ENCODE measurements at places on chromosomes 7 and 10.

DNA sequence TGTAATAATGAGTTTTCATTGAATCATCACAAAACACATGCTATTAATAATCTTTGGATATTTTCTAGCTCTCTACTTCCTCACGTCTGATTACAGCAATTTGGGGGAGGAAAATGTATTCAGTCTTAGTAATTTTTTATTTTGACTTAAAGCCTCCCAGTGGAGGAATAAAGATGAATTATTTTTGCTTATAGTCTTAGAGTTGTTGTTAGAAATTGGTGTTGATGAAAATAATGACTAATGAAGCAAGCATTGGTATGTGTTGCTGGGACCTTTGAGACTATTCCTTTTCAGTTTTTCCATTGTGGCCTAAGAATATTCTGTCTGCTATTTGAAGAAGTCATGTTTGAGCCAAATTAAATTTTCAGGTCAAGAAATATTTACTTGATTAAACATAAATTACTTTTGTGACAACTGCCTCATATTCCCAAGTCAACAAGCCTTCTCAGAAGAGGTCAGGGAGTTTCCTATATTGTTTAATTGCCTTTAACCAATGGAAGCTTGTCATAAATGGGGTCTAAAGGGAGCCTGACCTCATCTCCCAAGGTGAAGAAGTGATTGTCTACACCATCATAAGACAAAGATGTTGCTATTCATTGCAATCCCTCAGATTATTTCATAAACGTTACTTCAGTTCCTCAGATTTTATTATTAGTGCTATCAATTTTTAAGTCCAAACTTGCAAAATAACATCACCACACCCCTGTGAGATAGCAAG is 90.0 kb downstream of the ST7 start:
- no peak for DNase-seq

GRCh38 chr10:92222603-92223262 is 68.1 kb downstream of the CPEB3 start:
- DNase-seq, result no peak

GRCh38 chr7:41374150-41374848 is 328.6 kb downstream of the INHBA start:
- DNase-seq, result no peak

DNA sequence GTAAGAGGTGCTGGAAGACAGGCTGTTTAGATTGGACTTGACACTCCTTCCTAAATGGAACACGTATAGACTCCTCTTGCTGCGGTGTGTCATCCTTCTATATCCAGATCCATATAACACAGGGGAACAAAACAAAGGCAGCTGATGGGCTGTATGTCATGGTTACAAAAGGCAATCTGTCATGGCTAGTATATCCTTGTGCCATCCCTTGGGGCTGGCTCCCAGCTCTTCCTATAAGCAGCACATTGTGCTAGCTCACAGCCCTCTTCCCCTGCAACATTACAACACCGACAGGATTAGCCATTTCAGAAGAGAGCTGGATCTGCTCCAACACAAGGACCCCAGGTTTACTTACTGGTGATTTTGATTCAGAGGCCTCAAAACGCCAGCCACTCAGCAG is 15.3 kb downstream of the LIPK start:
- no peak for DNase-seq

- DNase-seq, result no peak
Measured at GRCh38 chr7:55206235-55207029, 158.7 kb upstream of the LANCL2 start.

DNA sequence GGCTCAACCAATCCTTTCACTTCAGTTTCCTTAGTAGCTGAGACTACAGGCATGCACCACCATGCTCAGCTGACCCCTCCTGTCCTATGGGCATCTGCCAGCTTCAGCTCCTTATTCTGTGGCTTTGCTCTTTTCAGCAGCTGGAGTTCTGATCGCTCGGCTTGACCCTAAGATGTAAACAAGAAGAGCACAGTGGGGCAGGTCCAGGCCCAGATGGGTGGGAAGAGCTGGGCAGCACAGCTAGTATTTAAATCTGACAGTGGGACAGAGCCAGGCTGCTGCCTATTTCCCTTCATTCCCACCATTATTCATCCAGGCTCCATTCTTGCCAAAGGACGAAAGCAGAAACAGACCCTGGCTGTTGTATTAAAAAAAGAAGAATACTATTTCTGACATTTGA is 494.9 kb upstream of the PODXL start:
- DNase-seq, result no peak

- no peak for DNase-seq
Measured at GRCh38 chr10:69413221-69413865, 3.4 kb downstream of the TACR2 start.

DNA sequence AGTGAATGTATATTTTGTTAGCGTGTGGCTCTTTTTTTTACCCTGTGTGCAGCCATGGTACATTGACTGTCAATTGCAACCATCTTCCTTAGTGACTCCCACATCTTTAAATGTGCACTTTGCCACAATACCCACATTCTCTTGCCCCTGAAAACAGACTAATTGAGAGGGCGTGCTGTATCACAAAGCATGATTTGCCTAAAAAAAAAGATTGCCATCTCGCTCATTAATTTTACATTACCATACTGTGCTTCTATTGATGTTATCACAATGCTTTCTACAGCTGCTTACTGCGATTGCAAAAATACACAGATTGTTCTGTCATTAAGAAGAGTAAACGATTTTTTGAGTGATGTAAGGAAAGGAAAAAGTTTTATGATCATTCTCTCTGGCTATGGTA is 613.1 kb upstream of the NRP1 start:
- DNase-seq, result peak; percentile 95
